Fibroblast of skin of right biceps (primary cell): ENCODE measurements at places on chromosomes 12 and 14.
A peak's percentile ranks its signal among the peaks of the same experiment; 100 is the strongest.

- DNase-seq, result no peak
Measured at GRCh38 chr12:100789146-100789545, 5.4 kb upstream of the ANO4 start.

DNA sequence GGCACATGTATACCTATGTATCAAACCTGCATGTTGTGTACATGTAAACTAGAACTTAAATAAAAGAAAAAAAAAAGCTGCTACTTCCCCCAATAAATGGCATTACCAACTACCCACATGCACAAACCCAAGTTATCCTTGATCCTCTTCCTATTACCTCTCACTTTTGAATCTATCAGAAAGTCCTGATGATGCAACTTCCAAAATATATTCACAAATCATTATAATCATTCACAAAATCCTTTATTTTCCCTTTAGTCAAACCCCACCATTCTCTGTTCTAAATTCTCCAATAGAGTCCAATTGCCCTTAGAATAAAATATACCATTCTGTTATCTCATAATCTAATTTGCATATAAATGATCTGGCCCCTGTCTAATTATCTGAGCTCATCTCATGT is 92.0 kb downstream of the PLEKHG7 start:
- DNase-seq, result no peak

DNA sequence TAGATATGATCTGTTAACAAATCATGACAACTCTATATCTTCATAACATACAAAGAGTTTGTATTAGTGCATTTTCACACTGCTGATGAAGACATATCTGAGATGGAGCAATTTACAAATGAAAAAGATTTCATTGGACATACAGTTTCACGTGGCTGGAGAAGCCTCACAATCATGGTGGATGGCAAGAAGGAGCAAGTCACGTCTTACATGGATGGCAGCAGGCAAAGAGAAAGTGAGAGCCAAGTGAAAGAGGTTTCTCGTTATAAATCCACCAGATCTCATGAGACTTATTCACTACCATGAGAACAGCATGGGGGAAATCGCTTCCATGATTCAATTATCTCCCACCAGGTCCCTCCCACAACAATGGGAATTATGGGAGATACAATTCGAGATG is 157.6 kb downstream of the DUSP6 start:
- no peak for DNase-seq

GRCh38 chr12:130742112-130742511 is 26.0 kb upstream of the RIMBP2 start:
- DNase-seq, result no peak

GRCh38 chr12:51406290-51406689 is 15.1 kb upstream of the GALNT6 start:
- no peak for DNase-seq

- DNase-seq, result no peak
Measured at GRCh38 chr14:100535287-100536120, 51.7 kb downstream of the BEGAIN start.

GRCh38 chr14:85617791-85618190 is 87.8 kb downstream of the FLRT2 start:
- peak; percentile 23 for DNase-seq

- no peak for DNase-seq
Measured at GRCh38 chr14:71890541-71890940, 41.7 kb upstream of the RGS6 start.

GRCh38 chr12:91978143-91978542 is 167.5 kb downstream of the BTG1 start:
- DNase-seq, result peak; percentile 53

- no peak for DNase-seq
Measured at GRCh38 chr12:128163086-128163485, 103.9 kb upstream of the TMEM132C start.

- no peak for DNase-seq
Measured at GRCh38 chr14:64508215-64508776, 3.7 kb downstream of the ZBTB1 start.

DNA sequence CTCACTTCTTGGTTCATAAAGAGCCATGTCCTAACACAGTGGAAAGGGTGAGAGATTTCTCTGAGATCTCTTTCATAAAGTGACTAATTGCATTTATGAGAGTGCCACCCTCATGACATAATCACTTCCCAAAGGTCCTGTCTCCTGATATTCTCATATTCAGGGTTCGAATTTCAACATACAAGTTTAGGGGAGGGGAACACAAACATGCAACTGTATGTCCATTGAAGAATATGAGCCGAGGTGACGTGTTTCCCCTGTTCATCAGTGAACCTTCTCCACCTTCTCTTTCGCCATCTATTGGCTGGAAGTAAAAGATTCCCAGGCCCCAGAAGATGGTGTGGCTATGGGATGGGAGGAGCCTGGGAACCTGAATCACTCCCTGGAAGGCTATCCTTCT is 354.2 kb upstream of the ATP2B1 start:
- DNase-seq, result no peak

GRCh38 chr14:61478971-61479473 is 157.6 kb downstream of the PRKCH start:
- DNase-seq, result no peak
